ENCODE measurements at places on chromosomes 6 and 20. TPM values are rescaled to one million over a fixed set of nuclear protein-coding genes. Genes with fewer than 3 reads are reported as not detected.

GRCh38 chr6:164640956-164641355, 668.4 kb downstream of the C6orf118 start:
- no peak for ATAC-seq

DNA sequence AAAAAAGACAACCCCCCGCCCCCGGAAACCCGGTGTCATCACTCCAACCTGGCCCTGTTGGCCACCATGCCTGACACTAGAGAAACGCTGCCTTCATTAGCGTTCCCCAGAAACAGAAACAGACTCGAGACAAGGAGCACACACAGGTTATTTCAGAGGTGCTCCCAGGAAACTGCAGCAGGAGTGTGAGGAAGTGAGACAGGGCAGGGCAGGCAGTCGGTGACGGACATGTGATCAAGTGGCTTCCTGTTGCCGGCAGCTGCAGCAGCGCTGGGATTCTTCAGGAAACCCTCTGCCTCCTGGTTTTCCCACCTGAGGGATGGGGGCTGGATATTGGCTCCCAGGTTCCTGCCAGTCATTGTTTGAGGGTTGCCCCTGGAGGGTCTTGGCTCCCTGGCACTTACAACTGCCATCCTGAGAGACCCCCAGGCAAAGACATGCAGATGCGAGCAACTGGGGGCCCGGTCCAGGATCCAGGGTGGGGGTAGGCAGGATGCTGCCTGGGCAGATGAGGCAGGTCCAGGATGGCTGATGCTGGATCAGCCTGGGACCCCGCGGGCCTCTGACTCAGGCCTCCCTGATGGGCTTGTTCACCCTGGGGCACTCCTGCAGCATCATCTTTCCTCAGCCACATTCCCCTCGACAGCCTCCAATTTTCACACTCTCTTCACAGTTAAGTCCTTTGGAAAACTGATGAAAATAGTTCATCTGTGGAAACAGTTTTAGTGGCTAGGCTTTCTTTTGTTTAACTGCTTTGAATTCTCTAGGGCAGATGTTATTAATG, 150.7 kb upstream of the SYNDIG1 start:
- ATAC-seq: no peak

DNA sequence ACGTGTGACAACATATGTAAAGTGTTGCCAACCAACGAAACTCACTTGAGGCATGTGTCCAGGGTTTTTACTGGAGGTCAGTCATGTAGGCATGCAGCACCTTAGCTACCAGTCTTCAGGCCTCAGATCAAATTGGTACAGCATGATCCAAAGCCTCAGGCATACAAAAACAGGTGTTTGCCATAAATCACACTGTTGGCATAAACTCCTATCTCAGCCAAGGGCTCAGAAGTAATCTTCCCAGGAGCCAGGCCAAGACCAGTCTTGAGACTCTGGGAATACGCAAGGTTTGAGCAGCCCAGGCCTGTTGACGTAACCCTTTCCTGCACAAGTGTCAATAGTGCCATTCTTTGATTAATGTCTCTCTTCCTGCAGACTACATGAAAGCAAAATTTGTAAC, 163.5 kb downstream of the PRL start:
- ATAC-seq: no peak

GRCh38 chr20:51318058-51318949, 224.2 kb downstream of the NFATC2 start:
- ATAC-seq: peak; percentile 82

- ATAC-seq: no peak
These were observed 107.9 kb downstream of the SYCP2 start for GRCh38 chr20:59825563-59825920.

The TFAP2A gene
- 0.52 TPM for total RNA-seq

- ATAC-seq: no peak
These were observed 1.5 kb downstream of the LAMA4 start for GRCh38 chr6:112252571-112253497.

All from activated T-helper 17 cell treated with anti-CD3 and anti-CD28 coated beads, Interleukin-2, amount 50 U/mL, for 72 hours (primary cell).